NCI-H226 (cell line): ENCODE measurements at places on chromosomes 7 and 10.

DNA sequence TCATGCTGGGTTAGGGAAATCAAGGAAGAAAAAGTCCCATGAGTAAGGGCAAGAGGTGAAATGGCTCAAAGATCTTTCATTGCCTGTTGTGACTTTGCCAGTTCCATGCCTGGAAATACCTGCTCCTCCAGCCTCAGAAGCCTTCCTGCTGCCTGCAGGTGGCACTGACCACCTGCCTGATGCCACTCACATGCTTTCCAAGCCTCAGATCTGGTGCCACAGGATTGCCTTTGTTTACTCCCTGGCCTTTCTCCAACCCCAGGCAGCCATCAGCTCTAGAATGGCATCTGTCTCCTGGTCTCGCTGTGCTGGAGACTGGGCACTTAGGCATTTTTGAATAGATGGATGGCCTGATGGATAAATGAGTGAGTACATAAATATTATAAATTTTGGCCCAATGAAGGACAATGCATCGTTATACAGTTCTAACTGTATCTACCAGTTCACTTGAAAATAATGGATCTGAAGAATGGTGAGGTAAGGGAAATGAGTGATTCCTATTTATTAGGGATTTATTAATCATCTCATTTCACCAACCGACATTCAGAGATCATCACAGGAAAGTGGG is 657.2 kb downstream of the INHBA start:
- DNase-seq, result no peak

DNA sequence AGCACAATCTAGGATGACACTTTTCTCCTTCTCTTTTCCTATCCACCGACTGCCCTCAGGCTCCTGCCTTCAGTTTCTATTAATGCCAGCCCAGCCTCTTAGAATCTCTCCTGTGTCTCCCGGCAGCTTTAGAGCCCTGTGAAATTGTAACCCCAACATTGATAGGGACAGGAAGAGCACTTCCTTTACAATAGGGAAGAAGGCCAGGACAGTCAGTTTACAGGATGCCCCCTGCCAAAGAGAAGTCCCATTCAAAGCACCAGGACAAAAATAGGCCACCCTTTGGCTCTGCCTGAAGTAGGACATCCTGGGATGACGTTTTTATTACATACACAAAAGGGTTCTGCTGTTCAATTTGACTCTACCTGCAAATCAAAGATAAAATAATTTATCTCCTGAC is 64.7 kb upstream of the ANK3 start:
- DNase-seq, result no peak

DNA sequence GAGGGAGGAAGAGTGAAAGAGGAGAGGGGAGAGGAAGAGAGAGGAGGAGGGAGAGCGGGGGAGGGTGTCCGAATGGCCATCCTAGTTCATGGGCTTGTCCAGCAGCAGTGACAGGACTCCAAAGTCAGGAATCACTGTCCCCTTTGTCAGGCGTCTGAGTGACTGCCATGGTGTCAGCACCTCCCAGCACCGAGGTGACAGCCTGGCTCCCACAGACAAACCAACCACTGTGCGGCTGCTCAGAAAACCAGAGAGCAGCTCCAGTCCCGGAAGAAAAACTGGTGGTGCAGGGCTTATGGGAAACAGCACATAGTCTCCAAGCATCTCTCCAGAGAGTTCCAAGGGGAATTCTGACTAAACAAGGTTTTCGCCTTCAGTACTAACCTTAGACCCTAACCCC is 18.9 kb upstream of the FGFR2 start:
- no peak for DNase-seq

GRCh38 chr7:34869057-34869456 is 168.2 kb downstream of the DPY19L1 start:
- no peak for DNase-seq

GRCh38 chr10:95835911-95836310 is 71.9 kb upstream of the CC2D2B start:
- no peak for DNase-seq

DNA sequence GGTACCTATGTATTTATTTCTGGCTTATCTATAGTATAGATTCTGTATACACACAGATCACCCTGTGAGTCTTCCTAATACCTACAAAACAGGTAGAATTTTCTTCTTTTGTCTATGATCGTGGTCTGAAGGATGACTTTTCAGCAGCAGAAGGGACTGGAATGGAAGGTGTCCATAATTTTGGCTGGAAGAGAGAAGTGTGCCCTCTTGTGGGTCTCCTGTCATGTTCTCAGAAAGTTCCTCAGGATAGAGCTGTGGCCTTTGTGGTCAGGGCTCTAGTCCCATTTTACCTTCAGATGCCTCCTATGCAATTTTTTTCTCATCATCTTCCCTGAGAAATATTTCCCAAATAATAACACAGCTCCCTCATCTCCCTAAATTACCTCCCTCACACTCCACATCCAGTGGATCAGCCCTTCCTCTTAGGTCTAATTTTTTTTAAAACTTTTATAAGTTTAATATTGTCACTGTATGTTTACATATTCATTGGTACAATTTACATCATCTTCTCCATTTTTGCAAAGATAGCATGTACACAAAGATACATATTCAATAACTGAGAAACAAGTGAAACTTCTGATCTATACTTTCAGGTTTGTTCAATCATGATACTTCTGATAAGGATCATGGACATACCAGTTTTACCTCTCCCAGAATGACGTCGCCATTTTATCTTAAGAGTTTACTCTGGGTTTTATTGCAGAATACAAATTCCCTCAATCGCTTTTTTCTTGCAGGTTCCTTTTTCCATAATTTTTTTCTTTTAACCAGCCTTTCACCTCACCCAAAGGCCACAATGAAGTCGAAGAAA is 112.7 kb downstream of the REEP3 start:
- no peak for DNase-seq

DNA sequence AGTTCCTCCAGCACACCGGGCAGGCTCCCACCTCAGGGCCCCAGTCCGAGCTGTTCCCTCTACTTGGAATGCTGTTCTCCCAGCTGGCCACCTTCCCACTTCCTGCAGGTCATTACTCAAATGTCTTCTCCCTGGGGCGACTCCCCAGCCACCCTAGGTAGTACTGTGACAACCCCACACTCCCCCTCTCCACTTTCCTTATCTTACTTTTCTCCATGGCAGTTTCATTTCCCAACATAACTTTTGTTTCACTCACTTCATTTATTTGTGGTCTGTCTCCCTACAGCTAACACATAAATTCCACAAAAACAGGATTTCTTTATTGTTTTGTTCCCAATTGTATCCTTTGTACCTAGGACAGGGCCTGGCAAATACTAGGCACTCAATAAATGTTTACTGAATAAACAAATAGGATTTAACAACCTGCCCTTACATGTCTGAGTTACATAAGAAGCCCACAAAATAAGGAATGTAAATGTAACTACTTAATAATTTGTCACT is 76.5 kb downstream of the JAZF1 start:
- DNase-seq, result peak; percentile 69

DNA sequence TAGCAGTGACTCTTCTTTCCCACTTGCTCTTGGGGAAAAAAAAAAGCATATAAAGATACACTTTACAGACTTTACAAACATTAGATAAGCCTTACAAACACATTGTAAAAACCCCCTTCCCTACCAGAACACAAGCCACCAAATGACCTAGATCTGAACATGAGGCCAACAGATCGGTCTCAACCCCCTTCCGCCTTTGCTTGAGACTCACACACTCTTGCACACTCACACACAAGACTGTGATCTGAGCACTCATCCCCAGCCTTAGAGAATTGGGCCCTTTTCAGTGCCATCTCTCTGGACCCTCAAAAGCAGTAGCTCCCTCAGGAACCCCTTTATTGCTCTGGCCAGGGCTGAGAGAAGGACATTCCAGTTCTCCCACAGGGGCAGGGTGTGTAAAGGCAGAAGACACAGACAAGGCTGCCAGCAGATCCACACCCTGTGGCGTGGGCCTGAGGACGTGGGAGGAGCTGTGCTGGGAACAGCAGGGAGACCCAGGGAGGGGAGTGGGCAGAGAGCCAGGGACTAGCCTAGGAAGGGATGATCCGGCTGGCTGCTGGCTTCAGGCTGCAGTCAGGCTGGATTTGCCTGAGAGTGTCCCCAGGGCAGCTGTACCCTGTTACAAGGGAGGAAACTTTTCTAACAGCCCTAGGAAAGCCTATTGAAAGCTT is 206.7 kb downstream of the KIAA1217 start:
- DNase-seq, result peak; percentile 2

DNA sequence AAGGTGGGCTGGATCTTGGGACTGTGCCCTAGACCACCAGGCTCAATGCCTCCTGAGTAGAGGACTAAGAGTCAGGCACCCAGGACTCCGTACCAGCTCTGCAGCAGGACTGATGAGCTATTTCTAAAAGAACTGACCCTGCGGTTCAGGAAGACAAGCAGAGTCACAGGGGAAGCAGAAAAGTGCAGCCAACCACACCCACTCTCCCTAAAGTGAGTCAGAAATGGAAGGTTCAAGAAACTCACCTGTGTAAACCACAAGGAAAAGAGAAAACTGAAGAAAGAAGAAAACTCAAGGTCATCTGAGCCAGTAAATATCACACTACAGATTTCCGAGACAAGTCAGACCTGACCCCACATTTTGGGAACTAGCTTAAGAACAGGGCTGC is 2.5 kb downstream of the PARP12 start:
- DNase-seq, result peak; percentile 58

DNA sequence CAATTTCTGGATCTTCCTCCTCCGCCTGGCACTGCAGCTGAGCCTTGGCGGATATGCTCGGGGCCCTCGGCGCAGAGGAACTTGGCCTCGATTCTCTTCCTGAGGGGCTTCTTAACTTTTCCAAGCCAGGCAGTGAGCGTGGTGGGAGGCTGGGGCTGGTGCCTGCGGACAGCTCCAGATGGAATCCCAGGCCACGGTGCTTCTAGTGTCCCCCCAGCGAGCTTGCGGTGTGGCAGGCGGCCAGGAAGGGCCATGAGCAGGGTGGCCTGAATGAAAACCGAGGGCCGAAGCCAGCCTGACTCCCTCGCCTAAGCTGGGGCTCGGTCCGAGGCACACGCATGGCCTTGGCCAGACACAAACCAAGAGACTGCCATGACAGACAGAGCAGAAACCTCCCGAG is 31.3 kb downstream of the RCC1L start:
- DNase-seq, result no peak

DNA sequence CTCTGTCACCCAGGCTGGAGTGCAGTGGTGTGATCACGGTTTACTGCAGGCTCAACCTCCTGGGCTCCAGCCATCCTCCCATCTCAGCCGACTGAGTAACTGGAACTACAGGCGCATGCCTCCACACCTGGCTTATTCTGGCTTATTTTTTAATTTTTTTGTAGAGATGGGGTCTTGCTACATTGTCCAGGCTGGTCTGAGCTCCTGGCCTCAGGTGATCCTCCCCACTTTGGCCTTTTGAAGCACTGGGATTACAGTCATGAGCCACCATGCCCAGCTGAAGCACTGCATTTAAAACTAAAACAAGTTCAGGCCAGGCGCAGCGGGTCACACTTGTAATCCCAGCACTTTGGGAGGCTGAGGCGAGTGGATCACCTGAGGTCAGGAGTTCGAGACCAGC is 8.0 kb downstream of the SH3PXD2A start:
- DNase-seq, result no peak

- peak; percentile 34 for DNase-seq
Observed at GRCh38 chr10:12500381-12501303, 151.3 kb downstream of the CAMK1D start.

GRCh38 chr10:10584161-10584560 is 433.5 kb upstream of the CELF2 start:
- DNase-seq, result no peak

DNA sequence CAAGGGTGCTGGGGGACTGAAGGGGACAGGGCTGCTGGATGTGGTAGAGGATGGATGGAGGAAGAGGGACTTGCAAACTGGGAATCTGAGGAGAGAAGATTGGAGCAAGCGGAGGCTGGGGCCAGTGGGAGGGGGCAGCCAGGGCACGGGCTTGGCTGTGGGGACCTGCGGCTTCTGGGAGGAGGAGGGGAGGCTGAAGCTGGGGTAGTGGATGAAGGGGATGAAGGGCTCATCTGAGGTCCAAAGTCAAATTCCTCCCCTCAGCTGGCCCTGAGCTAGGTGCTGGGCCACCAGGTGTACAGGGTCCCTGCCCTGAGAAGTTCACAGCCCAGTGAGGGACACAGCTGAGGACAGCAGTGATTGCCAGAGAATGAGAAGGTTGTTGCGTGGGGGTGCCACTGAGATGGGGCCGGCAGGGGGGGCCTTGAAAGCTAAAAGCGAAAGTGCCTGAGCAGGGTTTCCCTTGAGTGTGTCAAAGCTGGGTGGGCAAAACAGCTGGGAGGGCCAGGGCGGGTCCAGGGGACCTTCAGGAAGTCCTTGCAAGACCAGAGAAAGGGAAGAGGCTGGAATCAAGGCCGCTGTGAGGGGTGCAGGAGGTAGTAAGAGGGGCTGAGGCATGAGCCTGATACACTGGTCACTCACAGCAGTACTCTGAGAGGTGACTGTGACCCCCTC is 75.2 kb downstream of the MYL10 start:
- DNase-seq, result no peak
